ENCODE measurements at places on chromosomes 5 and 9.

DNA sequence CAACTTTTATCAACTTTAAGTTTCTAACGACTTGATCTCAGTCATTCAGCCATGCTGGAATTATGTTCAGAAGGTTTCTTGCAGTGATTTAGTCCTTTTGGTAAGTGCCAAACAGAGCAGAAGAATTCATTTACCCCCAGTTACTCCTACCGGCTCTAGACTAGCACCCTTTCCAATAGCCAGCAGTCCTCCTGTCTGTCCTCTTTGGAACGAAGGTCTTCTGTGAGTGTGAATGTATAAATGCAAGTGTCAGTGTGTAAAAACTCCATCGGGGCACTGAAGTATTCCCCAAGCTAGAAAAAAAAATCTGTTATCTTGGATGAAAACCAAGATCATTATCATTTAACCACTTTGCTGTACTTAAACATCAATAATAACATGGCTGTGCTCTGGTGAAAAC lies 64.4 kb downstream of the GLIS3 start:
- no peak for DNase-seq

DNA sequence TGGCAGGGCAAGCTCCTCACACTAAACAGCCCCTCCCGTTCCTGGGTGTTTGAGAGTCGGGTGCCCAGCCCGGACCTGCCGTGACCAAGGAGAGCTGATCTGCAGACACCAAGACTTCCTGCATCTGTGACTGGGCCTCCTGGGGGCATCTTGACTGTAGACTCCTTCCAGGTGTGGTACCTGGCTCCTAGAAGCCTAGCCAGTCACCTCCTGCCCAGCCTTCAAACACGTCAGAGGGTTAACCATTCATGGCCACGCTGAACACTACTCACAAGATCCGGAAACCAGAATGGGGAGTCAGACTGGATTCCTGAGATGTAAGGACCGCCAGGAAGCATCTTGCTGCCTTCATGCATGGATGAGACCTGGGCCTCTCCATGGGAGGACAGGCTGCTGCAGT lies 3.7 kb upstream of the LCN2 start:
- no peak for DNase-seq

DNA sequence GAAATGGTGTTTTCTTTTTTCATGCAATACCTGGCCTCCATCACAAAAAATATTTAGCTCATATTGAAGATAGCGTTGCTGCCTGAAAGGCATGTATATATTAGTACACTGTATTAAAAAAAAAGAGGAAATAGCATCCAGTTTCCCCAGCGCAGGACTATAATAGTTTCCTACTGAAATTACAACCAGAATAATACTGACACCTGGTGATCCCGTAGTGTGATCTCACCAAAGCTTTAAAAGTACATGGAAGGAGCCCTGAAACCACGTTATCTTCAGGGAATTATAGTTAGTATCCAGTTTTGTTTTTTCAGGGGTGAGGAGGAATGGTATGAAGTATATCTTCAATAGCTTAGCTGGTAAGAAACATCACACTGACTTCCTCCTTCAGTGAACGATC lies 264.9 kb downstream of the CD180 start:
- no peak for DNase-seq

DNA sequence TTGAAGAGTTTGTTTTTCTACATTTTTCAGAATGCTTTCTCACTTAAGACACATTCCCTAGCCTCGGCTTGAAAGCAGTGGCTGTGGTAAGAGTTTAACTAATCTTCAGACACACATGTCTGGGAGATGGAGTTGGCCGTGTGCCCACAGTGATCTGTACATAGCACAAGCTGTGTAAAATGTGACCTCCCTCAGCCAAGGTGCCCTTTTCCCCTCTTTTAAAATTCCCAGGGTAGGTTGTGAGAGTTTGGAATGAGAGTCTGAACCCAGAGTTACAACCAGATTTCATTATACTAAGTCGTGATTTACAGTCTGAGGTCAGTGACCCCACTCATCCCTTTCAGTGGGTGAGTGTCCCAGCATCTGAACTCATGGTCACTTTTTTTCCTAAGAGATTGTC lies 230.4 kb downstream of the DOCK8 start:
- DNase-seq: no peak

- DNase-seq: no peak
These were observed 17.6 kb downstream of the NCS1 start for GRCh38 chr9:130189840-130190239.

Measured in GM13976 (cell line).